ENCODE measurements at places on chromosomes 5 and 9. TPM values are rescaled to one million over a fixed set of nuclear protein-coding genes. Genes with fewer than 3 reads are reported as not detected.

DNA sequence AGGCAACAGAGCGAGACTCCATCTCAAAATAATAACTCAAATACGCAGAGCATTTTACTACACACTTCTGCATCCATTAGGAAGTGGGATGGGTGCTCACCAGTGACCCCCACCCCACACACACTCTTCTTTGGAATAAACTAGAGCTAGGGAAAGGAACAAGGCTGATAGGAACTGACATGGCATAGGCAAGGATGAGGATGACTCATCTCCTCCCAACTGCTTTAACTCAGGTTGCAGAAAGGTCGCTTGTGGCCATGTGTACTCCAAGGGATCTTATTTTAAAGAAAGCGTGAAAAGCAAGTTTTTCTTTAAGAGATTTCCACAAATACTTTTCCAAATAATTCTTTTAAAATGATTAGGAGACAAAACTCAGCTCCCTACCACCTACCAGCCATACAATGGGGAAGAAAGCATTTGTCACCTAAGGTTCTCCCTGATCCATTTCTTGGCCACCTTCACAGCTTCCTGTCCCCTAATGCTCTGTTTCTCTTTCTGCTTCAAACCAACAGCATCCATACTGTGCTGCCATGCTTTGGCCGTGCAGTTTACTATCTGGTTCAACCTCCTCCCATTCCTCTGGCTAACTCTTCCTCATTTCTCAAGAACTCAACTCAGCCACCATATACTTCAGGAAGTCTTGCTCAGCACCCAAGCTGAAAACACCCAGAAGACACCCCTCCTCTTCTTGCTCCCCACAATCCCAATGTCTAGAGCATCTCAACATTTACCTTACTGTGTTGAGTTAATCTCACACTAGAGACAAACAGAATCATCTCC, 211.9 kb downstream of the ACTL7B start:
- DNase-seq: no peak

DNA sequence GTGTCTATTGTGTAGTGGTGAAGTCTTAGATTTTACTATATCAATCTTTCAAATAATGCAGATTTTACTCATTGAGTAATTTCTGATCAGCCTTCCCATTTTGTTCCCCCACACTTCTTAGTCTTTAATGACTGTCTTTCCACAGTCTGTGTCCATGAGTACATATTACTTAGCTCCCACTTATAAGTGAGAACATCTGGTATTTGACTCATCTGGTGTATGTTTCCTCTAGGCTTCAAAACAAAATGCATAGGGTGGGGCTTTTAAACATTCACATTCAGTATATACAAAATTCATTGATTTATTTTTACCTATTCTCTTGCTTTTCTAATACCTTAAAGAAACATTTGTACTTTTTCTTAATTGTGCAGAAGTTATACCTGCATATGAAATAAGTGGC, 513.0 kb downstream of the MTRR start:
- no peak for DNase-seq

DNA sequence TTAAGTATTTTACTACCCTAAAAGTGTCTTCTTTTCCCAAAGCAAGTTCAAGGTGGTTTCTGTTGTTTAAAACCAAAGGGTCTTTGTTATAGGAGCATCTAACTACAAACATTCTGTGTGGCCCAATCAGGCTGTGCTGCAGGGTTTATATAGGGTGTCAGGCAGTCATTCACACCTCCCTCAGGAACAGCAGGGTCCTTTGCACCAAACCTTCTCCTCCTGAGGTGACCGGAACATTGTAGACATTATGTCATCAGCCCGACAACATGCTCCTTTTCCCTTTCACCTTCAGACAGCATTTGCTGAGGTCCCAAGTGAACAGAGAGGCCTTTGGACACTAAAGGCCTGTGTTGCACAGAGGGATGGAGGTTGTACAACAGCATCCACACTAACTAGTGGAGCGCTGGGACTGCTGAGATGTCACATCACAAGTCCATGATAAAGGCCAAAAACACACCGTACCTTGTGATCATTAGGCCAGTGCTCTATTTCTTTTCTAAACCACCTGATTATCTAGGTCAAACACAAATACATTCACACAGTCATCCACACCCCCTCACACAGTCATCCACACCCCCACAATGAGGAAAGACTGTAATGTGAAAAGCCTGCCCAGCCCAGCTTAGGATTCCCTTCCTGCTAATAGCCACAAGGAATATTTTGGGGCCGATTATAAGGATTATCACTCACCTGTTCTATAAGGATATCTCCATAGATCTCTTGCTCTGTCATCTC, 123.8 kb upstream of the VLDLR start:
- DNase-seq: no peak

DNA sequence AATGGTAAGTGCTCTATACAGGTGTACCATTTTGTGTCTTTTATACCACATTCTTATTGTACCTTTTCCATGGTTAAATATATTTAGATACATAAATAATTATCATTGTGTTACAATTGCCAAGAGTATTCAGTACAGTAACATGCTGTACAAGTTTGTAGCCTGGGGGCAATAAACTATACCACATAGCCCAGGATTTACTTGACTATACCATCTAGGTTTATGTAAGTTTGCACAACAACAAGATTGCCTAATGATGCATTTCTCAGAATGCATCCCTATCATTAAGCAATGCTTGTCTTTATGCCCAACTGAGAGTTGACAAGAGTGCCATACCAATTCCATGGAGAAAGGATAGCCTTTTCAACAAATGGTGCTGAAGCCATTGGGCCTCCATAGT, 136.7 kb upstream of the PJA2 start:
- no peak for DNase-seq

DNA sequence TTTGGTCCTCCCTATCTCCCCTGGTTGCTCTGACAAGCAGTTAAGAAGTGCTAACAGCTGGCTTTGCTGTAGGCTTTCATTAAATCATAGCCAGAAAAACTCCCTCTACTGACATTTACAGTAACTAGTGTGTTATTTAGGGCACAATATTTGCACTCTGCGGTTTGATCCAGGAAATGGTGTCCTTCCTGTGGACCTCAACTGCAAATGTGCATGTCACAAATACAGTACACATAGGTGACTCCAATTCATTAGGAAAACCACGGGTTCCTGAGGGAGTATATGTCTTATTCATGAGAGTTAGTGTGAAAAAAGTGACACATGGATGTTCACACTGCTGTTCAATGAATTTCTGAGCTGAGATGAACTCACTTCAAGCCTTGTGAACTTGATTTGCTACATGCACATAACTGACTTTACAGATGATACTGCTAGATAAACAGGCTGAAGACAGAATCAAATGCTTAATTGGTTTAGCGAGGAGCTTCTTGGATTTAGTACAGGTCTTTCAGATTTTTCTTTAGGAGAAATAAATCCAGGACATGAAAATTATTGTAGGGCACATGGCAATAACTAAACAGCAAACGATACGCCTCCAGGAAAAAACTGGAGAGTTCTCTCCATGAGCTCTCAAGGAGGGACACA, 281.5 kb downstream of the EFNA5 start:
- DNase-seq: no peak

DNA sequence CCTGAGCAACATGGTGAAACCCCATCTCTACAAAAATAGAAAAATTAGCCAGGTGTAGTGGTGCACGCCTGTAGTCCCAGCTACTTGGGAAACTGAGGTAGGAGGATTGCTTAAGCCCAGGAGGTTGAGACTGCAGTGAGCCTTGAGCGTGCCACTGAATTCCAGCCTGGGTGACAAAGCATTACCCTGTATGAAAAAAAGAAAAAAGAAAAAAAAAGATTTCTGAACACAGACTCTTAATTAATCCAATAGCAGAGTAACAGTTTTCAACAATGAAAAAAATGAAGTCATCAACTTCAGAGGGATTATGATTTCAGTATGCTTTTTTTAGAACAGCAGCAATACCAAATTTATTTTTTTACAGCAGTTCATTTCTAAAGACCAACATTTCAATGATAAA, 118.8 kb upstream of the TNPO1 start:
- DNase-seq: no peak

- no peak for DNase-seq
These were observed 1.5 kb upstream of the IRX2 start for GRCh38 chr5:2752821-2753439.

- DNase-seq: no peak
These were observed 291.2 kb downstream of the ADAMTS6 start for GRCh38 chr5:65190328-65191053.

- no peak for DNase-seq
These were observed 153.1 kb upstream of the RASA1 start for GRCh38 chr5:87114631-87115030.

DNA sequence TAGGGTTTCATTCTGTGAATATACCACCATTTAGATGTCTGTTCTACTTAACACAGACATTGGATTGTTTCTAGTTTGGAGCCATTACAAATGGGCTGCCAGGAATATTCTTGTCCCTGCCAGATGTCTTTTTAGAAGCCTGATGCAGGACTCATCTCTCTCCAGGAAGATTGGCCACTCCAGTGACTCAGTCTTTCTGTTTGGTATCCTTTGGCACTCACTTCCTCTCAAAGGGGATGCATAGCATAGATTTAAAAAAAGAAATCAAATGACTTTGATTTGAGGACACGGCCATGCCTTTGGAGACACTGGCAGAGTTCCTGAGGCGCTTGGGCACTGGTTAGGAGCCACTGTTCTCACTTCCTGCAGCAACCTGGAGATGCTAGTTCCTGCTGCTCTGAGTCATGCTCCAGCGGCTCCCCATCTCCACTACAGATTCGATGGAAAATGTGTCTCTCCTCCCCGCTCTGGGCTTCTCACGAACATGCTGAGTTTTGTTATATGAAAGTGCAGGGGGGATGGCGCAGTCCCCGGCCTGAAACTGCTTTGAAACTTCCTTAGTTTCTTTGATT, 3.5 kb upstream of the ZNF366 start:
- DNase-seq: peak; percentile 45

DNA sequence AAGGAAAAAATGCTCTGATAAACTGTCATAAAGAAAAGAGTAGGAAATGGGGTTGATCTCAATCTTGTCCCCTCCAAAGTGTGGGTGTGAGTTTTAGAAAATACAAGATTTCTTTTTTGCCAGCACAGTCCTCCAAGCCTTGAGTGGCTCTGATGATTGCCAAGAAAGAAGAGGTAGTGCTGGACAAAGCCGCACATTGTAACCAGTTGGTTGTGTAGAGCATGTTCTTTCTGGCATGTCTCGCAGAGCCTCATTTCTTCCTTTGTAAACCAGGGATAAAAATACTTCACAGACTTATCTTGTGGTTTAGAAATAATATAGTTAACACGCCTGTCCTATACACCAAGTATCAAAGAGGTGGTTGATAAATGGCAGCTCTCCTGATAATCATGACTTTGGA, 30.4 kb downstream of the PRLR start:
- DNase-seq: no peak

TICAM2 gene
- total RNA-seq: 4.9 TPM

AGXT2 gene
- not detected for total RNA-seq

SLC25A2 gene
- total RNA-seq: 0.53 TPM

FKTN gene
- total RNA-seq: 15.9 TPM

IL3 gene
- total RNA-seq: not detected

FOXD4 gene
- total RNA-seq: 0.69 TPM

All from dorsolateral prefrontal cortex (tissue), 122 donors.